ENCODE measurements at places on chromosomes 11 and 22.

DNA sequence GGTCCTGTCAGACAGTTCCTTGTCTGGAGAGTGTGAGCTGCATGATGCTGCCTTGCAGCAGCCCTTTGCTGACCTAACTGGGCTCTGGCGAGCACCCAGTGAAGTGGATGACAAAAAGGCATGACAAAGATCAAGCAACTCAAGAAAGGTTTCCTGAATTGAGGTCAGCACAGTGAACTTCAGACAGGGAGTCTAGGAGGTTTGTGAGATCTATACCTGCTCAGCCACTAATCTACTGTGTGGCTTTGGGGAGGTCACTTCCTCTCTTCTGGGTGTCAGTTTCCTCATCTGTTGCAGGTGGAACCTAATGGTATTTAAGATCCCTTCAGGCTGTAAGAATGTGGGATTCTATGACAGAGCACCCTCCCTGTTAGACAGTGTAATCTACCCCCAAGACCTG lies 213.9 kb upstream of the NARS2 start:
- no peak for DNase-seq

GRCh38 chr11:68994161-68994893 lies 13.5 kb upstream of the MRGPRD start:
- no peak for DNase-seq

GRCh38 chr11:19258641-19259230 lies 18.0 kb upstream of the E2F8 start:
- no peak for DNase-seq

- DNase-seq, result no peak
These were observed 72.0 kb downstream of the CD44 start for GRCh38 chr11:35210876-35211546.

- no peak for DNase-seq
These were observed 162.4 kb downstream of the SOX6 start for GRCh38 chr11:16193897-16194381.

GRCh38 chr22:30573594-30574094 lies 821 bp downstream of the GAL3ST1 start:
- no peak for DNase-seq

DNA sequence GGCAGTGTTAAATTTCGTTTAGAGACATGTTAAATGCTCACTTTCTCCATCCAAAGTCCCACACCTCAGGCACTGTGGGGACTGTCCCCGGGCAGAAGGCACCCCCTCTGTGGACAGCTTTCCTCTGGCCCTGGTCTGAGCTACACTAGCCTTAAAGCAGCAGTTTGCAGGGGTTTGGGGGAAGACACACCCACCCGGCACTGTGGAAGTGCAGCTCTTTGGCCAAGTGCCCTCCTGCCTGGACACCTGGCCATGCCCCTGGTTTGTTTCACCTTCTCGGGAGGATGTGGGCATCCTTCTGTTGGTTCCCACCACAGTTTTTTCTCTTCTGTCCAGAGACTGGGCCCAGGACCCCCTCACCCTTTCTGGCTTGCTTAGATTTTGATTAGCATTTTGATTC lies 1254.7 kb downstream of the BRD1 start:
- DNase-seq, result no peak

DNA sequence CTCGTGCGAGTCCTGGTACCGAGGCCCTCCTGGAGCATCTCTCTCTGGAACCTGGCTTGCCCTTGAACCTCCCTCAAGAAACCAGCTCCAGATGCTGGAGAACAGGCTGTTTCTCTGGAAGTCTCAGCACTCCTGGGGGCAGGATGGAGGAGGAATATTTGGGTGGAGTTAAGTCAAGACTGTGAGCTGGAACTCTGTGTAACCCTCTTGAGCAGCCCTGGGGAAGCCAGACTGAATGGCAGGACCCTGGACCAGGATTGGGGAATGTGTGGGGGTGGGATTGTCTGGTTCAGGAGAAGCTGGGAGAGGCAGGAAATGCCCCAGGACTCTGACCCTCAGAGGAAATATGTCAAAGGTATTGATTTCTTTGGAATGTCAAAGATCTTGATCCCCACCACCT lies 7.7 kb downstream of the CREB3L1 start:
- DNase-seq, result no peak

- no peak for DNase-seq
These were observed 90.4 kb downstream of the RELT start for GRCh38 chr11:73466643-73467042.

DNA sequence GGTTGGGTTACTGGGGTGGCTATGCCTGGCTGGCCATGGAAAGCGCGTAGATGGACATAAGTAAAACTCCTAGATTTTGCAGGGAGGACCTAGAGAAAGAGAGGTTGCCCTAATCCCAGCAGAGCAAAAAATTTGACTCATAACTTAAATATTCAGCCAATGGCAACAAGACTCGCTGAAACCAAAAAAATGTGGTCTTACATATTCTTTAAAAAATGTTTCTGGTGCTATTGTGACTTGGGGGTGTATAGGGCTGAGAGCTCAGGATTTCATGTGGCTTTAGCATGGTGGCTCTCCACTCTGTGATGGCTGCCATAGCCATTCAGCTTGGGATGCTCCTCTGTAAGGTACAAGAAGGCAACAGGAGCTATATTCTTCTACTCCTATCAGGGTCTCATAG lies 27.2 kb upstream of the PDGFD start:
- DNase-seq, result no peak

- DNase-seq, result no peak
These were observed 6.7 kb downstream of the XKR3 start for GRCh38 chr22:16818538-16818937.

All from CD4-positive, alpha-beta T cell treated with Interferon gamma for 1 hour (primary cell).